ENCODE measurements at places on chromosomes 2 and 18.

- no peak for DNase-seq
Measured at GRCh38 chr2:66865161-66865560, 430.2 kb downstream of the MEIS1 start.

GRCh38 chr18:36889742-36890141 is 60.8 kb downstream of the KIAA1328 start:
- no peak for DNase-seq

DNA sequence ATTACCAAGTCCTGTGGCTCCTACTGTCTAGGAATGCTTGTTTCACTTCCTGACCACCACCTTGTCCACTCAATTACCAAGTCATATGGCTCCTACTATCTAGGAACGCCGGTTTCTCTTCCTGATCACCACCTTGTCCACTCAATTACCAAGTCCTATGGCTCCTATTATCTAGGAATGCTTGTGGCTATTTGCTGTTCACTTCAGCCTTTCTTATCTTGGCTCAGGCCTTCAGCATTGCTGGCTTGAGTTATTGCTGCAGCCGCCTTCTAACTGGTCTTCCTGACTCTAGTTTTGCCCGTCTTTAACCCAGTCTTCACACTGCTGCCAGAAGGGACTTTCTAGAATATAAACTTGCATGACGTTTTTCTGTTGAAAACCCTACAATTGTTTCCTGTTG is 82.5 kb upstream of the GAREM1 start:
- DNase-seq: no peak

GRCh38 chr2:162261032-162261945 is 18.0 kb upstream of the FAP start:
- DNase-seq: no peak
